DMS79 (cell line): ENCODE measurements at places on chromosomes 4 and X.

DNA sequence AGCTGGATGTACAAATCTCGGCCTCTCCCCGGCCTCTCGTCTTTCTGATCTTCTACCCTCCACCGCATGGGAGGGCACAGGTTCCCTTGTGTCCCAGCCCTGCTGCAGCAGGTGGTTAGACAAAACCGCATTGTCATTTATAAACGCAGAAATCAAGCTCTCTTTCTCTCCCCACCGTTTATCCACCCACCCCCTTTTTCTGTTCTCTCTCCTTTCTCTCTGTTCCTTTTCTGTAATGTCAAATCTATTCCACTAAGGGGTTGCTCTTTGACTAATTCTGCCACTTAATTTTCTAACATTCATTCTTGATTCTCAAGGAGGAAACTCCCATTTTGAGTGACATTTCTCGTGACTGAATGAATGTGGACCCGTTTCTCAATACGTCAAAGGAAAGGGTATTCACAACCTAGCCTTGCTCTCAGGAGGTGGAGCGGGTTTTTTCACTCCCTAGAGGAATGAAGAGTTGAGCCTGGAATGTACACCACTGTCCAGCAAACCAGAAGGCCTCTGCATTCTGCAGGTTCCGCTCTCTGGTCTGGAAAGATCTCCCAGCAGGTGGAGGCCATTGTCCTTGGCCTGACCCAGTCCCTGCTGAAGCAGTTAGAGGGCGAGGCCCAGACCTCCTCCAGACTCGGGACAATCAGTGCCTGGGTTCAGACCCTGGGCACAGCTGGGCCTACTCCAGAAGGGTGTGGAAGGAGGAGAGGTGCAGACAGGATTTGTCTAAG, 70.9 kb upstream of the ENPP6 start:
- no peak for DNase-seq

DNA sequence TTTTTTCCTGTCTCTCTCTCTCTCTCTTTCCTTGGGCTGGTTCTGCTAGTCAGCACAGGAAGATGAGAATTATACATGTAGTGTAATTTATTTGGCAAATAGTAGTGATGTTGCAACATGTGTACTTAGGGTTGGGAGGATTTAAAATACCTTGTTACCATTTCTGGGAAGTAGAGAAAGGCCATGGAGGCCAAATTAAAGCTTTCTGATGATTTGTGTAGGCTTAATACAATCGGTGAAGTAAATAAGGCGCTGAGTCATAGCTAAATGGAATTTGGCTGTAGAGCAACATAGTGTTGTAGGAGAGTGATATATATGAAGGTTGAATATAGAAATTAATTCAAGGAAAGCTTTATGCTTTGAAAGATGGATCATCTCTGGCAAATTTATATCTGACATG, 295.3 kb downstream of the GRID2 start:
- DNase-seq: no peak

DNA sequence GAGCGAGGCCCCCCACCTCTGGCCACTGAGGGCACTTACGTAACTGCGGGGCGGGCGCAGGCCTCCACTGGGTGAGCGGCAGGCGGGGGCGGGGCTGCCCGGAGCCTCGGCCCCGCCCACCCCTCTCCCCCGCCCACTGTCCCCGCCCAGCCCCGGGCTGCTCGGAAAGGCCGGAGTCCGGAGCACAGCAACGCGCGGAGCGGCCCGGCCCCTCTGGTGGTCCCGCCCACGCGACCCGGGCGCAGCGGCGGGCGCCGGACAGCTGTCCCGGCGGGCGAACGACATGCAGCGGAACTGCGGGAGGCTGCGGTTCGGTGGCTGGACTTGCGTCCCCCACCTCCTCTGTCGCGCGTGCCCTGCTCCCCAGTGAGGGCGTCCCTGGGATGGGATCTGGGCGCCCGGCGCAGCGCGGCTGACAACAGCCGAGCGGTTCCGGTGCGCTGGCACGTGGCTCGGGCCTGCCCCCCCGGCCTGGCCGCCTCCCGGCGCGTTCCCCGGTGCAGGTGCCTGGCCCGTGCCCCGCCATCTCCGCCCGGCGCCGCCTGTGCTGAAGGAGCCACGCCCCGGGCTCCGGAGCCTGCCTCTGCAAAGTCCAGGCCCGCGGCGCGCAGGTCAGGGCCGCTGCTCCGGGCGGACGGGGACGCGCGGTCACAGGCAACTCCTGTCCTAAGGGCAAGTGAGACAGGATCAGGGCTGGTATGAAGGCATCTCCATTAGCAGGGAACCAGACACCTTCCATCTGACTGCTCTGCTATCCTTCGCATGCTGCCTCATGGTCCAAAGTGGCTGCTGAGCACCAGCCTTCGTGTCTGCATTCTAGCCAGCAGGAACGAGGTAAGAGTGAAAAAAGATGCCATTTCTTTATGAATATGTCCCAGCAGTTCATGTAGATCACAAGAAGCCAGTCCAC, 21.8 kb upstream of the JAKMIP1 start:
- DNase-seq: no peak

DNA sequence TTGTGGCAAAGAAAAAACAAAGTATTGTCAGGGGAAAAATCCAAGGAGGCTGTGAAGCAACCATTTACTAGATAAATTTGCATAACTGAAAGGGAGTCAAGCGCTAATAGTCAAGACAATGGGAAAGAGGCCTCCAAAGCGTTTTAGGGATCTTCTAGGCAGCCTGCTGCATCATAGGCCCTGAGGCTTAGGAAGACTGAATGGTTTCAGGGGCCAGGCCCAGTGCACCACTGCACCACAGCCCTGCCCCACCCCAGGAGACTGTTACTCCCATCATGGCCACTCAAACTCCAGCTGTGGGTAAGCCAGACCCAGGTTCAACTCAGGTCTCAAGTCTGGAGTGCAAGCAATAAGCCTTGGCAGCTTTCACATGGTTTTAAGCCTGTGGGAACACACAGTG, 362.9 kb downstream of the SH3BGRL start:
- DNase-seq: no peak

GRCh38 chr4:53015681-53016080, 153.6 kb downstream of the RASL11B start:
- no peak for DNase-seq

- DNase-seq: no peak
Observed at GRCh38 chr4:15144249-15144966, 142.1 kb downstream of the CPEB2 start.

GRCh38 chr4:152771741-152772533, 7.6 kb downstream of the TIGD4 start:
- DNase-seq: no peak

GRCh38 chr4:144355811-144356757, 215.6 kb upstream of the GYPA start:
- DNase-seq: no peak

DNA sequence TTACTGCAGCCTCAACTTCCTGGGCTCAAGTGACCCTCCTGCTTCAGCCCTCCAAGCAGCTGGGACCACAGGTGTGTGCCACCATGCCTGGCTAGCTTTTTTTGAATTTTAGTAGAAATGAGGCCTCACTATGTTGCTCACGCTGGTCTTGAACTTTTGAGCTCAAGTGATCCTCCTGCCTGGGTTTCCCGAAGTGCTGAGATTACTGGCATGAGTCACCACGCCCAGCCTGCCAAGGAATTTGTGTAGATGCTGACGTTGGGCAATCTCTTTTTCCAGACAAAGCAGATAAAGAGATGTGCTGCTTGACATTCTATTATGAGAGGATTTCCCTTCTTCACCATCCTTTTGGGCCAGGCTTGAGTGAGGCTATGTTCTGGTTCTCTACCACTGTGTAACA, 254.5 kb upstream of the RPS6KA3 start:
- DNase-seq: no peak

GRCh38 chr4:77154761-77155499, 2.1 kb upstream of the CCNG2 start:
- DNase-seq: no peak

DNA sequence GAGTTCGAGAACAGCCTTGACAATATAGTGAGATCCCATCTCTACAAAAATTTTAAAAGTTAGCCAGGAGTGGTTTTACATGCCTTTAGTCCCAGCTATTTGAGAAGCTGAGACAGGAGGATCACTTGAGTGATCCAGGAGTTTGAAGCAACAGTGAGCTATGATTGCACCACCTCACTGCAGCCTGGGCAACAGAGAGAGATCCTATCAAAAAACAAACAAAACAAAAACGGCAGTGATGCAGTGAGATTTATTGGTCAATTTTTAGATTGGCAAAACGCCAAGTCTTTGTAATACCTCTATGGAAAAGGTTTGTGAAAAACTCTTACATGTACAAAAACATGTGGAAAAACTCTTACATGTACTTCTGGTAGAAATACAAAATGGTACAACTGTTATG, 91.3 kb downstream of the PTPN13 start:
- no peak for DNase-seq

DNA sequence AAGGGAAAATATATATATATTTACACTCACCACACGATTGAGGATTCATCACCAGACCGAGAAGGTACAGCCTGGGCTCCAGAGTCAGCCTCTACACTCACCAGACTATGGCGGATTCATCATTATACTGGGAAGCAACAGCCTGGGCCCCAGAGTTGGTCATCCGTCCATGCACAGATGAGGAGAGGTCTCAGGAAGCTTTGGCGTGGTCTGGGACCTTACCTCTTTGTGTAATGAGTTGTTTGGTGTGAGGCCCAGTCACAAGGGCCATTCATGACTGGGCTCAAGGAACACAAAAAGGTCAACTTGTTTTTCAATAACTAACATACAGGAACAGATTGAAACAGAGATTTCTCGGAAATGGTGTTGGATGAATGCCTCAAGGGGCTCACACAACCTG, 926.1 kb downstream of the FAM133A start:
- no peak for DNase-seq

GRCh38 chrX:8647176-8647575, 84.8 kb downstream of the ANOS1 start:
- no peak for DNase-seq

- no peak for DNase-seq
Observed at GRCh38 chr4:5801696-5802095, 90.7 kb downstream of the EVC start.

- DNase-seq: peak; percentile 48
Observed at GRCh38 chr4:183905081-183905592, at the start of gene STOX2. Gene STOX2 (plus strand): TSS chr4:183905307. CDS start chr4:183906791, 1,484 bp downstream.

DNA sequence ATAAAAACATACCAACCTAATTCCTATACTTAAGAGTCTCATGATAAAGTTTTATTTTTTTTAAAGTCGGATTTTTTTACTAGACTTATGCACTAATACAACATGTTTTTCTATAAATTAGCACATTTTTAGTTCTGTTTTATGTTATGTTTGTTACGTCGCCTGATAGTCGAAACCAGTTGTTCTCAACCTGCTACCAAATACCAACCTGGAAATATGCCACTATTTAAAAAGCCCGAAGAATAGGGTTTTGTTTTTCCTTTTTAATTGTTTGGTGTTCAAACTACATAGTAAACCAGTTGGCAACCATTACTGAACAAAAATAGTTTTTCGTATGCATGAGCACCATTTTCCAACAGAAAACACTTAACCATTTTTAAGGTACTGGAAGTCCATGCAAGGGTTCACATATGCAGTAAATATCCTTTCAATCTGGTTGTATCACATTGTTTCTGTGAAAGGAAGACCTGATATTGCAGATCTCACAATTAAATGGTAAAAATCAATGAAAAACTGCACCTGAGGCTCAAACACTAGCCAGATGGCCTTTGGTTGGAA, 1.4 kb downstream of the WDFY3 start:
- no peak for DNase-seq

DNA sequence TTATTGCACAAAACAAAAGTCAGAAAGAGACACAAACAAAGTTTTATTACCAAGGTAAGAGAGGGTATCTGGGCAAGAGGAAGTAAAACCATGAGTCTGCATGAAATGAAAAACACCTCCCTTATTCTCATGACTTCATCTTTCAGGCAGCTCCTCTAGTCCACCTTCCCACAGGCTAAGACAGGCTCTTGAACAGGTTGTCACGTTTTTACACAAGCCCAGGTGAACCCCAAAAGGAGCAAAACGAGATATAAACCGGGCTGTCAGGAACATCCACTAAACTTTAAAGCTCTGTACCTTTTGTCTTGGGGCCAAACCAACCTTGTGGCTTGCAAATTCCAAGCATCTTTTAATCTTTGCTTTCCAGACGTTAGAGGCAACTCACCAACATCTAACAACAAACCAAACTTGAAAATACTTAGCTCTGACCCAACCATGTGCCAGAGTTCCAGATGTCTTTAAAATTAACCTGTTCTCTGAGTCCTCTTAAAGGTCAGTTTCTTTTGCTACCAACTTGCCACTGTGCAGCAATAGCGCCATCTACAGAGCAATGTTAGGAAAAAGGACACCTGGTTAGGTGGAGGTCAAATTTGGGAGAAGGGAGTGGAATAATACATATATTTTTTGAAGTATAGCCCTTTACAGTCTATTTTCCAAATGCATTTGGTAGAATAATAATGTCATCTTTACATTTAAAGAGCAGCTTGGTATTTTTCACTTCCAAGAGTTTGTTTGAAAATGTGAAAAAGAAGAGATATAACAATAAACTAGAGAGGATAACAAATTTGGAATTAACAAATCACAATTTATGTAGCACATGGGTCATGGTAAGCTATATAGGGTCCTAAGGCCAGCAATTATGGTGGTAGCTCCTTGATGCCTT, 73.1 kb downstream of the QRFPR start:
- no peak for DNase-seq

DNA sequence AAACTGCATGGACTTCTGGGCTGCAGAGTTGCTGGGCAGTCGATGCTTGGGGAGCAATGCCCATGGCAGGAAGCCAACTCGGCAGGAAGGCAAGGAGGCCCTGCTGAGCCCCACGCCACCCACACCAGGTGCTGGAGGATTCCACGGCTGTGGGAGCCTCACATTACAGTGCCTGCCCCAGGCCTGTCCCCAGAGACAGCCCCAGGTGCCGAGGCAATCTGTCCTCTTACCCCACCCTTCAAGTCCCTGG, 53.9 kb downstream of the HMX1 start:
- DNase-seq: no peak

DNA sequence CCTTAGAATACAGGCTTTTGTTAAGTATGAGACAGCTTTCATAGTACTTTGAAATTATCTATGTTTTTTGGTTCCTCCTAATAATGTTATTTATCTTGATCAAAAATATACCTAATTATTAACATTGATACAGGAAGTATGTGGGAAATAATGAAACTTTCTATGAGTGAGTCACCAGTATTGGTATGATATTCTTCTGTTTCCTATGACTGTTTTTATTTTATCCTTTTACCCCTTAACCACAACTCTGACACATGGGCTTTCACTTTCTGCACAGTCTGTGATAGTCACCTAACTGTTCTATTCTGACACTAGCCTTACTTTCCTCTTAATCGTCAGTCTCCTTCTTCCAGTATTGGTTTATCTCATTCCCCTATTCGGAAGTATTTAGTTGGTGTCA, 4.7 kb downstream of the THAP9 start:
- no peak for DNase-seq

DNA sequence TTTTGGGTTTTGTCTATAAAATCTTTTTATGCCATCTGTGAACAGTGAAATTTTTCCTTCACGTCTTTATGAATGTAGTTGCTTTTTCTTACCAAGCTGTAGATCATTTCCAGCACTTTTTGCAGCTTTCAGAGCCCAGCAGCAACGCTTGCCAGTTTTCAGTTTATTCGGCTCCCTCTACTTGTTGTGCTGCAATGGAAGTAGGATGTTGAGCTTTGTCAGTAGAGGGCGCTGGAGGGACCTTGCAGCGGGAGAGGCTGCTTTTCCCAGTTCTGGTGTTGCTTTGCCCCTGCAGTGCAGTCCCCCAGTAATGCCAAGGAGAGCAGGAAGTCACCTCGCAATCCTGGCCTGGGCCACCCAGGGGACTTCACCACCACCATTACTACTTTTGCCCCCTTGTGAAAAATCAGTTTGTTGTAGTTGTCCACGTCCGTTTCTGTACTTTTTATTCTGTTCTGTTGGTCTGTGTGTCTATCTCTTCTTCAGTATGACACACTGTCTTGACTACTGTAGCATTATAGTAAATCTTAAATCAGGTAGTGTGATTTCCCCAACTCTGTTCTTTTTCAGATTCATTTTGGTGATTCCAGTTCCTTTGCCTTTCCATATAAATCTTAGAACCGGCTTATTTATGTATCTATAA, 21.8 kb downstream of the CMC4 start:
- no peak for DNase-seq
